Breast epithelium (tissue), 4 donors: ENCODE measurements at places on chromosomes 7 and 10.

GRCh38 chr7:74612015-74612829 is 45.3 kb upstream of the GTF2I start:
- H3K4me3 ChIP-seq = no peak overlapping the region
- no peaks in the 10 kb centered on the region for H3K27me3 ChIP-seq
- no peaks in the 10 kb centered on the region for H3K4me1 ChIP-seq

DNA sequence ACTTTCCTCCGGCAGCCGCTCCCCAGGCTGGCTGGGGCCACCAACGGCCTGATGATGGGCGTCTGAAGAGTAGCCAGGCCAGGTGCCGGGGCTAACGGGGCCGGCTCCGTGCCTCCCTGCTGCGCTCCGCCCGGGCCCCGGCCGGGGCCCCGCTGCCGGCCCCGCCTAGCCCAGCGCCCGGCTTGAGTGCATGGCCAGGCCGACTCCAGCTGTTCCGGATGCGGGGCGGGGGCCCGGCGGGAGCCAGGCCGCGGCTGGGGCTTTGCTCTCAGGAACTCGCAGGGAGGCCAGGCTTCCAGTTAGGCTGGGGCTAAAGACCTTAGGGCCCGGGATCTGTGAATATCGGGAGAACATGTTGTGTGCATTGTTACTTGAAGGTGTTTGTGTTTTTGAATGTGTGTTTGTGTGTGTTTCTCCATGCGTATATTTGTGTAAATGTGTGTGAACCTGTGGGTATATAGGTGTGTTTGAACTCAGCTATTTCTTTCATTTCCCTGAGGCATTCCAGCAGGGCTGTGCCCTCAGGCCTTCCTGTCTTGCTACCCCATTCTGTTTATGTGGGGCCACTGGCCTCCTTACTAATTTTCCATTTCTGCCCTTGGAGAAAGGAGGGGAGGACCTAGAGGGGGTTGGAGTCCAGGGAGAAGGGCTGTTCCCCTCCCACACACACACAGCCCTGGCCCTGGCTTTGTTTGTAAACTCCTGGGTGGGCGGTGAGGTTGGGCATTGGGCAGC is 1.1 kb upstream of the LBX1 start:
- H3K4me3 ChIP-seq = peak overlapping the region; percentile 23
- peaks cover 14% of the 10 kb centered on the region for H3K27me3 ChIP-seq
- no peak overlapping the region for H3K27ac ChIP-seq
- H3K4me1 ChIP-seq = peaks cover 14% of the 10 kb centered on the region

DNA sequence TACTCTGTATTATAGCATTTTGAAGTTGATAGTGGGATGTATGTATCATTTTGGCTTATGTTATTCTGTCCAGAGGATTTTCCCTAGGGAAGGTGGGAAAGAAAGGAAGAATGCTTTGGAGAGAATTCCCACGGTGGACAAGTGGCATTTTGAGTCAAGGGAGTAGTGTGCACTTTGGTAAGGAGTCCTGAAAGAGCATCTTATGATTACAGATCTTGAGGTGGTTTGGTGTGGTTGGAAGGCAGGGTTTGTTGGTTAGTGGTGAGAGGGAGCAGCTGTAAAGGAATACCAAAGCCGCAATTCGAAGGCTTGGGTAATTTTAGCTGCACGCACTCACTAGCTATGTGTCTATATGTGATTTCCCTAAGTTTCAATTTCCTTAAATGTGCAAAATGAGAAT is 16.1 kb downstream of the CCSER2 start:
- no peak for DNase-seq
- no peaks in the 10 kb centered on the region for H3K27me3 ChIP-seq
- no peak overlapping the region for H3K27ac ChIP-seq
- no peak overlapping the region for H3K4me3 ChIP-seq

DNA sequence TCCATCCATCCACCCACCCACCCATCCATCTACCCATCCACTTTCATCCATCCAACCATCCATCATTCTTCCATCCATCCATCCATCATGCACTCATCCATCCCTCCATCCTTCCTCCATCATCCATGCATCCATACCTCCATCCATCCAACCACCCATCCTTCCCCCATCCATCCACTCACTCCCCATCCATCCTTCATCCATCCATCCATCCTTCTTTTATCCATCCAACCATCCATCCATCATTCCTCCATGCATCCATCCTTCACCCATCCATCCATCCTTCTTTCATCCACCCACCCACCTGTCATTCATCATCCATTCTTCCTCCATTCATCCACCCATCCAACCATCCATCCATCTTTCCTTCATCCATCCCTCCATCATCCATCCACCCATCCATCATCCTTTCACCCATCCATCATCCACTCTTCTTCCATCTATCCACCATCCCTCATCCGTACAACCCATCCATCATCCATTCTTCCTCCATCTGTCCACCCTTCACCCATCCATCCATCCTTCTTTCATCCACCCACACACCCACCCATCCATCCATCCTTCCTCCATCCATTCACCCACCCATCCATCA is 428.2 kb downstream of the DNAJB6 start:
- H3K27me3 ChIP-seq = no peaks in the 10 kb centered on the region
- DNase-seq = no peak
- H3K4me3 ChIP-seq = no peak overlapping the region

DNA sequence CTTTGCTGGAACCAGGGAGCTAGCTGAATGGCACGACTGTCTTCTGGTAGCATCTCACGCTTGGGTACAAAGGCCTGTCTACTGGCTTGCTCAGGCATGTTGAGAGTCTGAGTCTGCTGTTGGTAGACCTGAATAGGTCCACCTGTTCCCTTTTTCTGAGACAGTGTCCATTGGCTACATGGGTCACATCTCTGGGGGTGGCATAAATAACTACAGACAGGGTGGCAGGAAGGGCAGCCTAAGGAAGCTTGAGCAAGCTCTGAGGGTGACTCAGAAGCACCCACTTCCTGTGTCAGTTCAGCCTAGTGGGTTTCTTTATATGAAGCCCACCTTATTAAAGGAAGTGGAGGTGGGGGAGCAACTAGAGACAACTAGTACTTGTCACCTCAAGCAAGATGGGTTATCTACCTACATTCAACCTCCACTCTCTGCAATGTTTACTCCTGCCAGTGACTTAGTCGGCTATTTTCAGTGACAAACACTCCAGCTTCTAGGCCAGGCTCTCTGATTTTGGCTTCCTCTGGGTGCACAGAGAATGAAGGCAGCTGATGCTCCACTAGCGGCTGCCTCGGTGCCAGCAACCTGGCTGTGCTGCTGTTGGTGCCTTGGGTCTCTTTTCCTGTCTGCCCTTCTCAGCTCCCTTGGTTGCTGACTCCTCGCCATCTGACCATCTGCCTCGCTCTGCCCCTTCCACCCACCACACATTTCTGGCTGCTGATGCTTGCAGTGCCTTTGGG is 5.7 kb upstream of the ZYX start:
- no peak for DNase-seq
- no peak overlapping the region for H3K4me3 ChIP-seq
- H3K36me3 ChIP-seq = no peaks in the 10 kb centered on the region
- H3K27ac ChIP-seq = peak overlapping the region; percentile 39
- no peaks in the 10 kb centered on the region for H3K4me1 ChIP-seq
- no peaks in the 10 kb centered on the region for H3K27me3 ChIP-seq

DNA sequence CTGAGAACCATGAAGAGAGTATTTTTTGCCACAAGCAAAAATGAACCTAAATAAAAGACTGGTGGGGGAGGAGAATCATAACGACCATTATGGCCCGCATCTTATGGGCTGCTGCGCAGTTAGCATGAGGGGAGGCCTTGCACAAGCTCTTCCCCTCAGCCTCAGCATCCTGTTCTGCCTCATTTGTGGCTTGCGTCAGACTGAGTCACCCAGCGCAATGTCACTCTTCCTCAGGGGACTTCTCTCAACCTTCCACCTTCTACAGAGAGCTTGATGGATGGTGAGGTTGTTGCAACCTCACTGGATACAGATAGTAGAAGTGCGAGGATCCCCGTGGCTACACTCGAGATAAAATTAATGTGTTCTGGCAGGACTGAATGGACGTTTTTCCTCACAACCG is 16.8 kb upstream of the GPR15LG start:
- no peaks in the 10 kb centered on the region for H3K27me3 ChIP-seq
- no peak for DNase-seq
- H3K4me1 ChIP-seq = no peaks in the 10 kb centered on the region
- H3K36me3 ChIP-seq = peaks cover 3% of the 10 kb centered on the region

DNA sequence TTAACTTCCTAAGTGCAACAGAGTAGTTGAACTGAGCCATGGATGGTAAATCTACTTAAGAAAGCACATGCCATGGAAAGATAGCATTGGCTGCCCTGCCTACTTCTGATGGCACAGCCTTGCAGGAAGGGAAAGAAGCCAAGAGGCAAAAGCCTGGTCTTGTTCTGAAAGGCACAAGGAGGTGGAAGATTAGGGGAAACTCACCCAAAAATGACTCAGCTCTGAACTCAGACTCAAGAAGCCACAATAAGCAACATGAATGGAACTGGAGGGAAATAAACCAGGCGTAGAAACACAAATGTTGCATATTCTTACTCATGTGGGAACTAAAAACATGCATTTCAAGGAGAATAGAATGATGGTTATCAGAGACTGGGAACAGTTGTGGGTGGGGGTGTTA is 20.8 kb upstream of the ALOX5 start:
- no peaks in the 10 kb centered on the region for H3K4me1 ChIP-seq
- DNase-seq = no peak
- H3K27me3 ChIP-seq = no peaks in the 10 kb centered on the region
- no peak overlapping the region for H3K4me3 ChIP-seq
- H3K27ac ChIP-seq = no peak overlapping the region

- H3K27me3 ChIP-seq = no peaks in the 10 kb centered on the region
- no peak overlapping the region for H3K27ac ChIP-seq
- H3K4me1 ChIP-seq = no peaks in the 10 kb centered on the region
- no peak for DNase-seq
- no peak overlapping the region for H3K4me3 ChIP-seq
These were observed 49.2 kb upstream of the FAM133B start for GRCh38 chr7:92639213-92639896.

- H3K4me3 ChIP-seq = no peak overlapping the region
- H3K27ac ChIP-seq = no peak overlapping the region
- H3K36me3 ChIP-seq = no peaks in the 10 kb centered on the region
- H3K27me3 ChIP-seq = no peaks in the 10 kb centered on the region
These were observed 77.5 kb upstream of the KCNMA1 start for GRCh38 chr10:77715088-77715487.

GRCh38 chr7:27126596-27127327 is 3.8 kb downstream of the HOXA4 start:
- H3K36me3 ChIP-seq = no peaks in the 10 kb centered on the region
- no peak overlapping the region for H3K4me3 ChIP-seq
- H3K27ac ChIP-seq = peak overlapping the region; percentile 98
- H3K4me1 ChIP-seq = peaks cover 5% of the 10 kb centered on the region
- DNase-seq = no peak

- DNase-seq = no peak
- no peaks in the 10 kb centered on the region for H3K36me3 ChIP-seq
- no peak overlapping the region for H3K4me3 ChIP-seq
- H3K4me1 ChIP-seq = no peaks in the 10 kb centered on the region
These were observed 119.3 kb upstream of the LAMB4 start for GRCh38 chr7:108249453-108249852.

- DNase-seq = no peak
- peak overlapping the region; percentile 60 for H3K27ac ChIP-seq
- peak overlapping the region; percentile 87 for H3K4me3 ChIP-seq
- H3K27me3 ChIP-seq = no peaks in the 10 kb centered on the region
- no peaks in the 10 kb centered on the region for H3K4me1 ChIP-seq
These were observed 3.0 kb downstream of the BAMBI start for GRCh38 chr10:28680358-28680752.

- peak; percentile 54 for DNase-seq
- H3K4me3 ChIP-seq = peak overlapping the region; percentile 33
- H3K27me3 ChIP-seq = no peaks in the 10 kb centered on the region
- H3K27ac ChIP-seq = no peak overlapping the region
These were observed 174.5 kb upstream of the PPP2R2D start for GRCh38 chr10:131726076-131726880.

DNA sequence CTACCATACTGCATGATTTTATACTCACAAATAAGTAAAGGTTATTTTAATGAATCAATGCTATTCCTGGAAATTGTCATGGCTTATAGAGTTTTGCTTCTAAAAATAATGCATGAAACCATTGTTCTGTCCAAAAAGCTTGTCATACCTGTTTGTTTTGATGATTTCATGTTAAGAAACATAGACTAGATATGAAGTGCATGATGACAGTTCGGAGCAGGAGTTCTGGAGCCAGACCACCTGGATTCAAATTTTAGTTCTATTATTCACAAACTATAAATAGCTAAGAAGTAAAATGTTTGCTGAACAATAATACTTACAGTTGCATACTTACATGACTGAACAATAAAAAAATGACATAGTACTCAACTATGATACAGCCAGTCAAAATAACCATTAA is 107.0 kb upstream of the AKR1E2 start:
- no peak overlapping the region for H3K4me3 ChIP-seq
- DNase-seq = no peak
- no peaks in the 10 kb centered on the region for H3K4me1 ChIP-seq
- H3K27ac ChIP-seq = no peak overlapping the region
- H3K36me3 ChIP-seq = no peaks in the 10 kb centered on the region
- H3K27me3 ChIP-seq = no peaks in the 10 kb centered on the region

GRCh38 chr10:11337516-11337915 is 273.9 kb downstream of the USP6NL start:
- H3K4me3 ChIP-seq = no peak overlapping the region
- no peak for DNase-seq
- no peak overlapping the region for H3K27ac ChIP-seq
- H3K36me3 ChIP-seq = no peaks in the 10 kb centered on the region
- peaks cover 12% of the 10 kb centered on the region for H3K27me3 ChIP-seq

DNA sequence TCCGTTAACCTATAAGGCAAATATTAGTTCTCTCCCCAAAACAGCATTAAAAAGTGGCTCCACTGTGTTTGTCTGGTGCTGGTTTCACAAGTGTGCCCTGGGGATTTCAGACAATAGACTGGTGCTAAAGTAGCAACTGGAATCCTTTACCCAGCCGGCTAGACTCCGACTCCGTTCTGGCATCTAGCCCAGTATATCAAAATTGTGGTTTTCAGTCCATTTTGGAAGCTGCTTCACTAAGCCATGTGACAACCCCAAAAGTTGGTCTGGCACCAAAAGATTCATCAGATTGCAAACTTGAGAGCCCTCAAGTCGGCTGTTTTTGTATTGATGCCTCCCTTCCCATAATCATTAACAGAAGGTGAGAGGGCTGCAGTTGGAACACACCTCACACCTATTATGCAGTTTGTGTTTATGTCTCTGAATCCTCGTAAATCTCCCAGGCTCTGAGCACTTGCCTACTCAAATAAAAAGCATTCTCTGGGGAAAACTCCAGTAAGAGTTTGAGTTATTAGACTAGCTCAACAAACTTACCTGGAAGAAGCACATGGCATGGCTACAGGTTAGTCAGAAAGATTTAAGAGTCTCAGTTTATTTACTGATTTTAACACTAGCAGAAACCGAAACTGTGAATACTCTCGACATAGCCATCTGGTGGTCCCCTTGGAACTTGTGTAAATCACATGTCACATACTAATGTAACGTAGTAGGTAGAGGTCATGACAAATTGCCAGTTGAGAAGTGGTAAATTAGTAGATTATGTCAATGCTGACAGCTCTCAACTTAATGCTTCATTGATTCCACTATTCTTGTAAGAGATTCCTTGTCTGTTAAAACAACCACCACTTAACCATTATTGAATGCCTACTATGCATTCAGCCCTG is 14.8 kb upstream of the WNT16 start:
- no peaks in the 10 kb centered on the region for H3K27me3 ChIP-seq
- H3K36me3 ChIP-seq = no peaks in the 10 kb centered on the region
- no peak for DNase-seq
- no peaks in the 10 kb centered on the region for H3K4me1 ChIP-seq
- H3K4me3 ChIP-seq = no peak overlapping the region

- DNase-seq = no peak
- no peak overlapping the region for H3K4me3 ChIP-seq
- no peaks in the 10 kb centered on the region for H3K36me3 ChIP-seq
- no peak overlapping the region for H3K27ac ChIP-seq
- no peaks in the 10 kb centered on the region for H3K27me3 ChIP-seq
These were observed 141.2 kb downstream of the MLLT10 start for GRCh38 chr10:21675157-21675796.
